ENCODE measurements at places on chromosomes 16 and 17.

GRCh38 chr16:58413359-58413758 is 21.1 kb downstream of the GINS3 start:
- DNase-seq, result no peak

- no peak for DNase-seq
Measured at GRCh38 chr17:4588391-4588790, 4.1 kb downstream of the SMTNL2 start.

- no peak for DNase-seq
Measured at GRCh38 chr16:49747654-49748053, 108.3 kb downstream of the ZNF423 start.

DNA sequence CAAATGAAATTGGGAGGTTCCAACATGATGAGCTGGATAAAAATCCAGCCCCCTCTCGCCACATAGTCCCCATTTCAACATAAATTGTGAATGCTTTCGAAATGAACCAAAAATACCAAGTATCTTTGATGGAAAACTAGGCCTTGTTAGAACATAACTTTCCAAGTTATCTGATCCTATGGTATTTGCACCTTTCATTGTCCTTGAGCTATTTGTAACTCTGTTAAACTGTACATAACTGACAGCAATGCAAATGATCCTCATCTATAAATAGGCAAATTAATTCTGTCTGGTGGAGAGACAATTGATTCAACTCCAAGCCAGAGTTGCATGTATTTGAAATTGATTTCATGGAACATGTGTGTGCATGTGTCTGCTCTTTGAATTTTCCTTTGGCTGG is 18.2 kb downstream of the CMTM4 start:
- no peak for DNase-seq

DNA sequence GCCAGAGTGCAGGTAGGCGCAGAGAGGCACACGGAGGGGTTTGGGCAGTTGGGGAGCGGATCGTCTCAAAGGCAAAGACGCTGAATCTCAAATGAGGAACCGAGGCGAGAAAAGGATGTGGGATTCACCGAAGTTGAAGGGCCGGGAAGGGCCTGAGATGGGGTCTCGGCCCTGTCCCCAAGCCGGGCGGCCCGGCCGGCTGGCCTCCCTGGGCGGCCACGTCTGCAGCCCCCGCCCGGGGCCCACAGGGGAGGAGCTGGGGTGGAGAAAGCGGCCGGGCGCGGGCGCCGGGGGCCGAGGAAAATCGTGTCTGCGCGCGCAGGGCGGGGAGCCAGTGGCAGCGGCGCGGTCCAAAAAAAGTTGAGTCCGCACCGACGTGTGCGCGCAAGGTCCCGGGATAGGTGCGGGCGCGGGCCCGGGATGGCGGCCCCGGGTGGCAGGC is 458 bp downstream of the SLC12A4 start:
- no peak for DNase-seq

DNA sequence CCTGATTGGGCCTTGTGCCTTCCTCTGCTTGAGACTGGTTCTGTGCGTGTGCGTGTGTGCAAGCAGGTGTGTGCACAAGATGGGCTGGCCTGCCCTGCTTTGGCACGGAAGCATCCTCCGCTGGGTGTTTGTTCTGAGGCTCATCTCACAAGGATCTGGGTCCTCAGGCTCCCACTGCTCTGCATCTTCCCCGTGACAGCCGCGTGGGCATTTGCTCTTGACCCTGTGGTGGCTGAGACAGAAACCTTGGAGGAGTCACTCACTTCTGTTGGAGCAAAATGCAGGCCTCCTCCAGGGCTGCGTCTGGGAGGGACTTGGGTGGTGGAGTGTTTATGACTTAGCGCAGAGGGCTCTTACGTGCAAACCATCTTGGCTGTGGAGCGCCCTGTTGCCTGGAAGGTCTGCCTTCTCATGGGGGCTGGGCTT is 119.2 kb downstream of the RPTOR start:
- DNase-seq, result peak; percentile 32

- no peak for DNase-seq
Measured at GRCh38 chr17:6603744-6604325, 36.7 kb downstream of the KIAA0753 start.

DNA sequence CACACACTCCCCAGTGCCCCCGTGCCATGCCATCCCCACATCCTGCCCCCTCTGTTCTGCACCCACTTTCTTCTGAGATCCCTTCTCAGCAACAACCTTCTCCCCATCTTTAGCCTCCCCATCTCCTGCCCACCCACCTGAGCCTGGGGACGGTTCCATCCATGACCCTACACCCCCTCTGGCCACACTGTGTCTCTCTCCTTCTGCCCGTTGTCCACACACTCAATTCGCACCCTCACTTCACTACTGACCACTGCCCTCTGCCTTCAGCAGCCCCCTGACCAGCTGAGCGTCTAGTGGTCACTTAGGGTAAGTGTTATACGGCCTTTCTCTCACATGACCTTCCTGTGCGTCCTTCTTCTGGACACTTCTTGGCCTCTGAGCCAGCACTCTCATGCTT is 6.1 kb downstream of the ARHGAP27 start:
- no peak for DNase-seq

DNA sequence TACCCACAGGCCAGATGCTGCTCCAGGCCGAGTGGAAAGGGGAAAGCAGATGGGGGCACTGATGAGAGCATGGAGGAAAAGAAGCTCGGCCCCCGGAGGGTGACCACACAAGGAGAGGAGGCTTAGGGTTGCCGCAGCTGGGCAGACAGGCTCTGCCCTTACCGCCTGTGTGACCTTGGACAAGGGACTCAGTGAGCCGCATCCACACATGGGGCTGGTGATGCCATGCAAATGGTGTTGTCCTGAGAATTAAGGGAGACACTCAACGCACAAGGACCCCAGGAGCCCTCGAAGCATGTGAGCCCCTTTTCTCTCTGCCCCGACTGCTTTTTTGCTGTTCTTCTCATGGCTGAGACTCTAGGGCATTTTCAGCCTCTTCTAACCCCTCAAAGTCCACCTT is 61.0 kb downstream of the PLXDC1 start:
- DNase-seq, result no peak

DNA sequence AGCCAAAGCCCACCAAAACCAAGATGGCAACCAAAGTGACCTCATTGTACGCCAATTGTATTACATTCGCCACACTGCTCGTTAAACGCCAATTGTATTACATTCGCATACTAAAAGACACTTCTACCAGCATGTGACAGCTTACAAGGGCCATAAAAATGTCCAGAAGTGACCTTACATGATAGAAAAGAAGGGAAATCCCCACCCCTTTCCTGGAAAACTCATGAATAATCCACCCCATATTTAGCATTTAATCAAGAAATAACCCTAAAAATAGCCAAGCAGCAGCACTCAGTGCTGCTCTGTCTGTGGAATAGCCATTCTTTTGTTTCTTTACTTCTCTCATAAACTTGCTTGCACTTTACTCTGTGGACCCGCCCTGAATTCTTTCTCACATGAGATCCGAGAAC is 25.7 kb downstream of the PSMD7 start:
- DNase-seq, result no peak

GRCh38 chr16:84496991-84497390 is 7.5 kb downstream of the MEAK7 start:
- DNase-seq, result no peak

DNA sequence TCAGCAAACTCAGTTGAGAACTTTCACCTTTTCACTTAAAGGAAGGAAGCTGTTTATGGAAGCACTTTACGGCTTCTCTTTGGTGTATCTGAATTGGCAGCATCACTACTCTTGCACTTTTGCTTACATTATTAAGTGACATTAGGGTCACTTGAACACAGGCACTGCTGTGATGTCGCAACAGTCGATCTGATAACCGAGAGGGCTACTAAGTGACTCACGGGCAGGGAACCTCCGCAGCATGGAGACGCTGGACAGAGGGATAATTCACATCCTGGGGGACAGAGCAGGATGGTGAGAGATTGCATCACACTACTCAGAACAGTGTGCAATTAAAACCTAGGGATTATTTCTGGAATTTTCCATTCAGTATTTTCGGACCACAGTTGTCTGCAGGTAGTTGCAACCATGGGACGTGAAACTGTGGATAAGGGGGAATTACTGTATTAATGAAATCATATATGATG is 56.5 kb downstream of the DNAH2 start:
- no peak for DNase-seq

GRCh38 chr17:63537991-63538692 is 12.1 kb upstream of the DCAF7 start:
- no peak for DNase-seq

DNA sequence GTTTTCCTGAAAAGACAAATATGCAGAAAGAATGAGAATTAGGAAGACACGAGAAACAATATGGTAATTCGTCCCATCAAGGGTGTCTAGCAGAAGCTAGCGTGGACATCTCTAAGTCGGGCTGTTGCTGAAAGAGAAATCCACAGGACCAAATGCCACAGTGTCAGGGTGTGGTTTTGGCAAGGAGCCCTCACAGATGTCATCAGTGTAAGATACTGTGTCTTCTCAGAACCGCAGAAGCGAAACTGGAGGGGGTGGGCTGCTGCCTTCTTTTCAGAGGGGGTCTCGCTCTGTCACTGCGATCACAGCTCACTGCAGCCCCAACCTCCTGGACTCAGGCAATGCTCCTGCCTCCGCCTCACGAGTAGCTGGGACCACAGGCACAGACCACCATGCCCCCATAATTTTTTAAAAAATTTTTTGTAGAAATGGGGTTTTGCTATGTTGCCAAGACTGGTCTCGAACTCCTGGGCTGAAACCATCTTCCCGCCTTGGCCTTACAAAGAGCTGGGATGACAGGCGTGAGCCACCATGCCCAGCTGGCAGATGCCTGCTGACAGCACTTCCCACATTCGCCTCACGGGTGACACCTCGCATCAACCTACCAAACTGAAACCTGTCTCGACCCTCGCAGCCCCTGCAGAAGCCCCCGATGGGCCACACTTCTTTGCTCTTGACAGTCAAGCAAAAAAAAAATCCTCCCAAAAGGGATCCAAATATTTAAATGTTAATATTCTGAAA is 26.2 kb downstream of the TRAP1 start:
- DNase-seq, result no peak

DNA sequence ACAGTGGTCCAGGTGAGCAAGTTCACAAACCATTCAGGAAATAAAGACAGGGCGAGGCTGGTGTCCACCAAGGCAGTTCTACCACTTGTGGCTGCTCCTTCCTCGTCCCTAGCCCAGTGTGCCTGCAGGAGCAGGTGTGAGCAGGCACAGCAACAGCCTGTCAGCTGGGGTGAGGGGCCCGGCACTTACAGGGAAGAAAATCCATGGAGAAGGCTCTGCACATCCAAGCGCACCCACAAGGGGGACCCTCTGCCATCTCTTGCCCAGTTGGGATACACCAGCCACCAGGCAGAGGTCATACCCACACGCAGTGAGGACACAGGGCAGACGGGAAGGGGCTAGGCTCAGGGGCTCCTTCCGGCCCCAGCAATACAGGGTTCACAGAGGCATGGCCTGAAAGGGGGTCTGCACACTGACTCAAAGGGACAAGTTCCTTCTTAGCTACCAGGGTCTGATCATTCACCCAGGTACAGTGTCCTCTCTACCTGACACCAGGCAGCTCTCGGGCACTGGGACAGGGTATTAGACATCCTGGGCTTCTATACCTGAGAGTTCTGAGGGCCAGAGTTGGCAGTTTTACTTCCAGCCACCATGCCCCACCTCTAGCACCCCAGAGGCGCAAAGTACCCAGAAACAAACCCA is 27.0 kb downstream of the CDIP1 start:
- DNase-seq, result no peak

DNA sequence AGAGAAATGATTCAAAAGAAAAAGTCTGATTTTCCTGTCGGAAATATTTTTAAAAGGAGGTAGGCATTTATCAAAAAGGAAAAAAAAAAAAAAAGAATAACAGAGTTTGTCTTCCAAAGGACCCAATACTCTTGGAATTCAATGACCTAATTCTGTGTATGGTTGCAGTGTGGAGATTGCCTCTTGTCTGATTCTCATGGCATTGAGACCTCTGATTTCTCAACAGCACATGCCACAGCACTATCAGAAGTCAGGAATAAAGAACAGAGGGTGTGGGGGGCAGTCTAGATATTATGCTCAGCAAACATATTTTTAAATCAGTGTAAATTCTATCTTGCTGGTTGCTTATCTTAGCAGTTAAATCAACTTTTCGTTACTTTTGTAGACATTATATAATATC is 81.3 kb upstream of the SOX9 start:
- no peak for DNase-seq

DNA sequence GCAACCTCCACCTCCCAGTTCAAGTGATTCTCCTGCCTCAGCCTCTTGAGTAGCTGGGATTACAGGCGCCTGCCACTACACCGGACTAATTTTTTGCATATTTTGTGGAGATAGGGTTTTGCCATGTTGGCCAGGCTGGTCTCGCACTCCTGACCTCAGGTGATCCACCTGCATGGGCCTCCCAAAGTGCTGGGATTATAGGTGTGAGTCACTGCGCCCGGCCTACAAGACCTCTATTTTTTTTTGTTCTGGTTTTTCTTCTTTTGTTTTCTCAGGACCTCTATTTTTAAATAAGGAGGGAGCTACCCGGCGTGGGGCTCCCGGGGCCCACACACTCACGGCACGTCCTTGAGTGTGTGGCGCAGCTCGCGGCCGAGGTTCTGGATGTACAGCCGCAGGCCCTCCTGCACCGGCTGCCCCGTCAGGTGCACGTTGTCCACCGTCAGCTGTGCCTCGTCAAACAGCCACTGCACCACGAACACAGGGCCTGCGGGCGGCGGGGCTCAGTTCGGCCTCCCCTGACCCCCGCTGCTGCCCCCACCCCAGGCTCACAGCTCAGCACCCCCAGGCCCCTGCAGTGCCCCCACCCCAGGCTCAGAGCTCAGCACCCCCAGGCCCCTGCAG is 5.8 kb downstream of the NOTUM start:
- no peak for DNase-seq

GRCh38 chr16:78184238-78185183 is 85.1 kb downstream of the WWOX start:
- no peak for DNase-seq

- DNase-seq, result no peak
Measured at GRCh38 chr17:17086585-17086984, 44.3 kb downstream of the MPRIP start.

DNA sequence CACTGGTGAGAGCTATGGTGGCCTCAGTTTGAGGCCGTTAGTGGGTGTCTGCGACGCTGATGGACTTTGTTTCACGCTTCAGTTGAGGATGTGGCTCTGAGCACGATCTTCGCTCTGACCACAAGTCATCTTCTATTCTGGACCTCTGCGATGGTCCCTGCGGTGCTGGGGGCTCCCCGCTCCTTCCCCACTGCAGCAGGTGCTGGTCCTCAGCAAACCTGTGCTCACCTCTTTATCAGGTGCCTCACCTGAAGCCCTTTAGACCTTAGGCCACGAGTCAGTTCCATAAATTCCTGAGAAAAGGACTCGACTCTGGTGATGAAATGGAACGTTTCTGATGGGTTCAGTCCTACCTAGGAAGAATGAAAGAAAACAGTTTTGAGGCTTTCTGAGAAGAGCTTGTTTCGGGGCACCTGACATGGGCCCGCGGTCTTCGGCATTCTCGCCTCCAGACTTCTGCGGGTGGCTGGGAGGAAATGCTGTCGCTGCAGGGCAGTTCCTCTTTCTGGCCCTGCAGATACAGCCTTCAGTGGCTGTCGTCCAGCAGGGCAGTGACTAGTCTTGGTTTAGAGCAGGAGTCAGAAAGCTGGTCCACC is 4.7 kb downstream of the KCTD5 start:
- DNase-seq, result peak; percentile 39
